ENCODE measurements at places on chromosomes 7 and 10.
A peak's percentile ranks its signal among the peaks of the same experiment; 100 is the strongest.

DNA sequence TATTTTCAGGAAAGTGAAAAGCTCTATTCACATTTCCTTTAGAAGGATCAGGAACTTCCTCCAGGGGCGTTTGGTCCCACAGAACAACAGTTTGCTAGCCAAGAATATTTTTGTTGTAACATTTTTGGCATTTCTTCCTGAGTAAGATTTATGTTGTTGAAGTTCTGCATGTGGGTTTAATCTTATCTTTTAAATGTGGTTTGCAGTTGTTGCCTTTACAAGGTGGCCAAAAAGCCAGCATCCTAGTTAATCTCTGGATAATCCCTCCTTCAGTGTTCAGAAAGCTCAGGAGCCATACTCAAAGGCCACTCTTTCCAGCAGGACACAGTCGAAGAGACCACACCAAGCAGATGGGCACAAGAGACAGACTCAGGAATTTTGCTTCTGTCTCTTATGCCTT lies 30.0 kb downstream of the SLC26A4 start:
- no peak for DNase-seq

GRCh38 chr7:45186261-45186813 lies 28.7 kb downstream of the RAMP3 start:
- no peak for DNase-seq

GRCh38 chr10:14326581-14326980 lies 4.1 kb downstream of the FRMD4A start:
- DNase-seq = no peak

DNA sequence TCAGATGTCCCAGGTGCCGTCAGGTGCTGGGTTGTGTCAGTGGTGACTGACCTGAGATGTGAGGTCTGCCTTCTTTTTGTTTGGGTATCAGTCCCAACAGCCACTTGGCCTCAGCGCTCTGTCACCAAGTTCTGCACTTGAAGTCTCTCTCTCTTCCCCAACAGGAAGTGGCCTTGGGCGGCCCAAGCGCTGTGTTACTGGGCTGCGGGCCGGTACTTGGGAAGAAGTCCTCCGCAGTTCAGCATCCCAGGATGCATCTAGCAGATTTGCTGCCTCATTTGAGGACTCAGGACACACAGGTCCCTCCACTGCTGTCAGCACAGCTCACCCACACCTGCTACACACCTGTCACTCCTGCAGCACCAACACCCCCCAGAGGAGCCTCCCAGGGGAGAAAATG lies 40.1 kb downstream of the LYZL2 start:
- DNase-seq = no peak

DNA sequence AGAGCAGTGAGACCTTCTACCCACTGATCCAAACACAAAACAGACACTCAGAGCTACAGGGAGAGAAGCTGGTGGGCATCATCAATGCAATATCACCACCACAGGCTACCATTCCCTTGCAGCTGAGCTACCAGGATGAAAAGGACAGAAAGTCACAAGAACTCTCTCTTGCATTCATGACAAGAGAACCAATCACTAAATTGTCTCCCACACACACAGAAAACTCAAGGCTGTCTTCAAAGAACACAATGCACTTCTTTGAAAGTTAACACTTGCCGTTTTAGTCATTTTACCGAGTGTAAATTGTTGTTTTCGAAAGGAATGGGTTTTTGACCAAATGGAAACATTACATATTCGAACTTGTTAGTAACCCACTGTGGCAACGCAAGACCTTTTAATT lies 626.6 kb downstream of the SORCS1 start:
- peak; percentile 32 for DNase-seq

- DNase-seq = no peak
These were observed 442.5 kb downstream of the KIF20B start for GRCh38 chr10:90143937-90144336.

DNA sequence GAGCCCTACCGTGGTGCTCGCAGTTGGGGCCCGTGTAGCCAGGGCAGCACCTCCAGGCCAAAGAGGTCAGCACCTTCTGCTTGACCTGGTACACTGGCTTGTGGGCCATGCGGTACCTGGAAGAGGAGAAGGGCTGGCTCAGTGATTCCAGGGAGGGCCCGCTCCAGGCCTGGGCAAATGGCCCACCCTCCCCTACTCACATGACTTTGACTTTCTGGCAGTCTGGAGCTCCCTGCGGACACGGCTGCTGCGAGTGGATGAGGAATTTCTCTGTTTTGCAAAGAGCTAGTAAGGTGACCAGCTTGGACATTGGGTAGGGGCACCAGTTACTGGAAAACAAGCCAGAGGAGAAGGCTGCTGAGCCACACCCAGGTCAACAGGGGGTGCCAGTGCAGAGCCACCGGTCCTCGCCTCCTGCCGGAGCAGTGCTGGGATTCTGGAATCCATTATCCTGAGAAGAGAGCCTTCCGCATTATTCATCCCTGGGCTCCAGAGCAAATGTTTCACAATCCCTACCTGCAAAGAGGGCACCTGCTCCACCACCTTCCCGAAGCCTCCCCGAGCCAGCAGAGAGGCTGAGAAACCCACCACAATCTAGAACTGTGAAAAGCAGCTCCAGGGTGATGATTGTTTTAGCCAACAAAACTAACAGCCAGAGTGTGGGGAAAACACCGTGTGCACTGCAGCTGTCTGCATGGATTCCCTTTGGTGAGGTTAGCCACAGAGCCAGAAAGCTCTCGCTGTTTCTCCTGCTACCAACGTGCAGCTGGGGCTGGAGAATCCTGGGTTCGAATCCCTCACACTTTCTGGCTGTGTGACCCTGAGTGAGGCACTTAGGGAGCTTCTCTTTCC lies 11.8 kb downstream of the MMRN2 start:
- DNase-seq = peak; percentile 38

GRCh38 chr10:380313-380940 lies 245.2 kb downstream of the ZMYND11 start:
- DNase-seq = no peak

DNA sequence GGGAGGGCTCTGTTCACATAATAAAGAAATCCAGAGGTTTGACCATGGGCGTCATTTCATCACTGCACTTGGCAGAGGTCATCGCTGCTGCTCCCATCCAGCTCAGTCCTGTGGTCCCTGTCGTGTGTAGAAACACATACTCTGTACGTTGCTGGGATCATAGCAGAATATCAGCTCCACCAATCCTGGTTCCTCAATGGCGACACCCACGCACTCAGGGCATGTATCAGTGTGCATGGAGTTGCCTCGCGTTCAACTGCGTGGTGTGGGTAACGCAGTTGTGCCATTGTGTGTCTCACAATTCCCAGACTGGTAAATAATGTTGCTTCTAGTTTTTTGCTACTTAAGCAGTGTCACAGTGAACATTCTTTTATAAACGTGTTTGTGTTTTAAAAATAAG lies 111.1 kb downstream of the LHPP start:
- no peak for DNase-seq

DNA sequence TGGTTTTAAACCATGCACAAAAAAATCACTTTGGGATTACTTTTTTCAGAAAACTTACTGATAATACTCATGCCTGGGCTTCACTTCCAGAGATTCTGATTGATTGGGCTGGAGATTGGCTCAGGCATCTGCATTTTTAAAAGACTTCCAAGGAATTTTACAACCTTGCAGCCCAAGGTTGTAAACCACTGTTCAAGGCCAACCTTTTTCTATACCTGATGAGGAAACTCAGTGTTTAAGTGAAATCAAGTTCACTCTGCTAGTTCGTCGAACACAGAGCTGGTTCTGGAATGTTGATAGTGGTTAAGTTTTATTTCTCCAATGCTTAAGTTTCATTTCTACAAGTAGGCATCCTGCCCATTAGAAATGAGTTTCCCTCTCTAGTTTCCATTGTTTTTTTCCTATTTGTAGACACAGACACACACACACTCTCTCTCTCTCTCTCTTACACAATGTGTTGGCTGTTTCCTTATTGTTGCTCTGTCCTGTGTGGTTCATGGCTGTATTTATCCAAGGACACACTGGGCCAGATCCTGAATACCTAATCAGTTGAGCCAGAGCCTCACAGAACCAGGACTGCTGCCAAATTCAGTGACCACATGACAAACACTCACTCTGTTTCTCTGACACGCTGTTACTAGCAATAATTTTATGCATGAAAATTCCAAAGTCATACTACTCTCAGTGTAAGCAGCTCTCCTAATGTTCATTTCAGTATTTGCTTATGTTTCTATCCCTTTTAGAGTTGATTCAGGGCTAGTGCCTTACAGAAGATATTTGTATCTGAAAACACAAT lies 3.7 kb upstream of the IFIT1B start:
- DNase-seq = peak; percentile 58

GRCh38 chr7:27324246-27324645 lies 81.6 kb downstream of the EVX1 start:
- DNase-seq = no peak

DNA sequence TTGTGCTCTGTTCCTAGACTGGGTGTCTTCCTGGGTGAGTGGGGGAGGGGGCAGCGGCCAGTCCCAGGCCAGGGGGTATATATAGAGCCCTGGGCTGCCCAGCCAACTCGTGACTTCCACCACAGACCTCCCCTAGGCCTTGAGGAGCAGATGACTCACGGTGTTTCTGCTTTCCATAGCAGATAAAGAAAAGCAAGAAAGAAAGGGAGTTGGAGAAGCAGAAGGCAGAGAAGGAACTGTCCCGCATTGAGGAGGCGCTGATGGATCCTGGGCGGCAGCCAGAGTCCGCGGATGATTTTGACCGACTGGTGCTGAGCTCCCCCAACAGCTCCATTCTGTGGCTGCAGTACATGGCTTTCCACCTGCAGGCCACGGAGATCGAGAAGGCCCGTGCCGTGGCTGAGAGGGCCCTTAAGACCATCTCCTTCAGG lies 10.1 kb downstream of the CALHM2 start:
- no peak for DNase-seq

DNA sequence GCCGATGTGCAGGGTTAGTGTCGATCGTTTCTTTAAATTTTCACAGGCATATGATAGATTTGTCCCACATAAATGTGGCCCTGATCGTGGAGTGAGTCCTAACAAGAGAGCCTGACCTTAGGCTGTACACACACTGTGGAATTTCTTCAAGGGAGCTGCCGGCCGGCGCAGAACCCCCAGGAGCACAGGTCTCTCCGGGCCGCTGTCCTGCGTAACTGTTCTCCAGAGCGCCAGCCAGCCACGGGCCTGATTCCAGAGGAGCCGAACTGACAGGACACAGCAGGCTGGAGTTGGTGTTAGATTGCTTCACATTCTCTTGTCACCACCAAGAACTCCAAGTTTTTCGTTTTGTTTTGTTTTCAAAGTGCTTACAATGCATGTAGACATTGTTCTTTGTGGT lies 37.3 kb downstream of the SHH start:
- no peak for DNase-seq

DNA sequence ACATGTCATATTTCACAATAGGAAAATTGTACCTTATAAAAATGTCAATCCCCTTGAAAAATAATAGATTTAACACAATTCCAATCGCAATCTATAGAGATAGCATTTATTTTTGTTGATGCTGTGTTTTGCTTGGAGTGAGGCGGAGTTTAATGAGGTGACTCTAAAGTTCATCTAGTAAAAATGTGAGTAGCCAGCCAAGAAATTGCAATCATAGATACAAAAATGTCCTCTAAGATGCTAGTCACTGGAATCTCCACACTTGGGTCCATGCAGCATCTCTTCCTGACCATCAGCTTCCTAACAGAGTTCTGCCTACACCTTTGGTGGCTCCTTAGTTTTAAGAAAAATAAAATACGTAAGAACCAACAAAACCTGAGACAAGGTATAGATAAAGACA lies 44.9 kb downstream of the GLI3 start:
- DNase-seq = no peak

DNA sequence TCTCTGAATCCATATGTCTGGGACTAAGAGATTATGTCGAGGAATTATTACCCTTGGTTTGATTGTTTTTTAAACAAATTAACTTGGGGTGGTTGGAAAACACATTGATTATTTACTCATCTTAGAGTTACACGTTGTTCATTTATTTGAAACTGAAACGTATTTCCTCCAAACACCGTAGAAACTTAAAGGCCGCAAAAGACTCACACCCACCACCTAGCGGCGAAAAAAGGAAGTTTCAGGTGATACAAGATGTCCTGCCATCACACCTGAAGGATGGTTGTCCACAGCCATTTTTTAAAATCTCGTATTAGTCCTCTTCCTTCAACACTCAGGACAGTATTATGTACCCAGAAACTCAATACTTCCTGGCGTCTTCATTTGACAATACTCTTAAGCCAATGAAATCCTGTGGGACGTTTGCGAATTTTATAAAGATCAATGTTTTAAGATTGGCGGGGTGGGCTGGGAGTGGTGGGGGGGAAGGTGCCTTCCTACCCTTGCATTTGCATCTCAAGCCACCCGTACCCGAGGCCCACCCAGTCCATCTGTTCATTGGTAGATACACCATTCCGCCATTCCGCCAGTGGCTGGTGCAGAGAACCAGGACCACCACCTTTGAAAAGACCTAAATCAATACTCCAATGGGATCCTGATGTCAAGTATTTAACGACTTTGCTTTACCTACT lies 1.4 kb upstream of the LCOR start:
- peak; percentile 72 for DNase-seq

GRCh38 chr7:45401155-45401554 lies 173.0 kb upstream of the ADCY1 start:
- DNase-seq = no peak

DNA sequence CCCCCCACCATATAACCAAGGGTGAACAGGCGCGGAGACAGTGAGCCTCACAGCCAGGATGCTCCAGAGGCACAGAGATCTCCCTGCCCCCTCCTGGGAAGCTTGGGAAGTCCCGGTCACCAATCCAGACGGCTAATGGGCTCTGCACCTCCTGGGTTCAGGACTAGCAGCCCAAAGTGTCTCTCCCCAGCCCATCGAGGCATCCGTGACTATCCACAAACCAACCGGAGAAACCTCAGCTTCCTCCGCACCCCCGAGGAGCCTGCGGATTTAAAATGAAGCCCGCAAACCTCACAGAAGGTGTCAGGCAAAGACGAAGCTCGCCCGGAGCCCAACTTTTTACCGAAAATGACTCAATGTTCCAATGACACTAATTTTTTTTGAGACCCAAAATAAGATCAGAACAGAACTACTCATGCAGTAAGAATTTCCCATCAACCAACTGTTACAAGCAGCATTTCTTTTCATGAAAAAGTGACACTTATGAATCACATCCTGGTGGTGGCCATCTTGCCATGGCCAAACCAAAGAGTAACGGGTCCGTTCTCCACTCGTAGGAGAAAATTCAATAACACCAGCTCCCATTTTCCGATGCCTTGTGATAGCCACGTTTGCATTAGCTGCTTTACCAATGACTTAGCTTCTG lies 6.0 kb downstream of the PDGFA start:
- DNase-seq = no peak

- DNase-seq = no peak
These were observed 240.6 kb upstream of the SEMA3C start for GRCh38 chr7:81159402-81159801.

GRCh38 chr10:17250736-17251135 lies 22.7 kb downstream of the VIM start:
- no peak for DNase-seq

- DNase-seq = no peak
These were observed 13.0 kb downstream of the AKR1D1 start for GRCh38 chr7:138089080-138089901.

DNA sequence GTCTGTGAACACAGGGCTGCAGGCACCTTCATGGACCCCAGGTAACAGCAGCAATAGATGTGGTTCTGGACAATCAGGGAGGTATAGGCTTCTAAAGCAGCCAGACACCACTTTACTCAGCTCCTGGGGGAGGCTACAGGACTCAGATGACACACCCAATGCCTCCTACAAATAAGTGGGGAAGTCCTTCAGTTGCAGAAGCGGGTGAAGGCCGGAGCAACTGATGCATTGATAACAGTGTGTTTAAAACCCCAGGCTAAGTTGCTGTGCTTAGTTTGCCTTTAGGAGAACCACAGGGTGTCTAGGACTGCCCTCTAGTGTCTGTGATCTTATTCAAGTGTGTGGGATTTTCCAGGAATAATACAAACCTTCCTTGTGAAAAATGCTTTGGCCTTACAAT lies 5.9 kb upstream of the ITGA8 start:
- peak; percentile 54 for DNase-seq
